ENCODE measurements at places on chromosomes 11 and 22.

DNA sequence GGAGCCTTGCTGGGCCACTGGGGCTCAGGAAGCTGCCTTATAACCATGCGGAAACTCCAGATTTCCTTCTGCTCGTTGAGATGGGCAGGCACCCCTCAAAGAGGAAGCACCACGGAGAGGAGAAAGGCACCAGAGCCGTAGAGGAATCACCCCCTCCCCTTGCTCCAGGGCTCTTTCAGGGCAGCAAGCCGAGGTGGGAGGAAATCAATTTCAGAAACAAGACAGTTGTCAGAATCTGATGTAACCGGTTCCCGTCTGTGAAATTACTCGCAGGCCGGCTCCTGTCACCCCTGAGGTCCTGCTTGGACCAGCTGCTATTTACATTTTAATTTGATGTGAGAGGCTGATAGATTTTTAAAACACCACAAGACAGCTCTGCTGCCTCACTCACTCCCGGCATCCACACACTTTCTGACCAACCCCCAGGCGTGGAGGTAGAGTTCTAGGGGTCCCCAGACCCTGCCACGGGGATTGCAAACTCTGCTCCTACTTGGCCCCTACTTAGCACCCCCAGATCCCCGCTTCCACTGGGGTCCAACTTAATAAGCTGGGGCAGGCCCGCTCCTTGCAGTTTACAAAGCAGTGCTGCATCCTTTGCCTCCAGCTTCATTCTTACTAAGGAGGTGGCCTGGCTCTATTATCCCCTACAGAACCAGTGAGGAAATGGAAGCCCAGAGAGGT, 162.5 kb downstream of the CEP164 start:
- DNase-seq = no peak

GRCh38 chr11:13772223-13773046, 104.0 kb downstream of the FAR1 start:
- peak; percentile 43 for DNase-seq

GRCh38 chr11:12994476-12994875, 14.6 kb upstream of the RASSF10 start:
- DNase-seq = no peak

GRCh38 chr22:17266251-17266971, 47.2 kb upstream of the ADA2 start:
- peak; percentile 73 for DNase-seq

GRCh38 chr11:113016905-113017304, 55.7 kb downstream of the NCAM1 start:
- DNase-seq = no peak

GRCh38 chr11:63609971-63610580, 4.2 kb downstream of the PLAAT3 start:
- DNase-seq = no peak

- peak; percentile 35 for DNase-seq
Measured at GRCh38 chr11:44315947-44316658, 6.2 kb upstream of the ALX4 start.

GRCh38 chr22:45468872-45469271, 33.8 kb upstream of the FBLN1 start:
- DNase-seq = no peak

DNA sequence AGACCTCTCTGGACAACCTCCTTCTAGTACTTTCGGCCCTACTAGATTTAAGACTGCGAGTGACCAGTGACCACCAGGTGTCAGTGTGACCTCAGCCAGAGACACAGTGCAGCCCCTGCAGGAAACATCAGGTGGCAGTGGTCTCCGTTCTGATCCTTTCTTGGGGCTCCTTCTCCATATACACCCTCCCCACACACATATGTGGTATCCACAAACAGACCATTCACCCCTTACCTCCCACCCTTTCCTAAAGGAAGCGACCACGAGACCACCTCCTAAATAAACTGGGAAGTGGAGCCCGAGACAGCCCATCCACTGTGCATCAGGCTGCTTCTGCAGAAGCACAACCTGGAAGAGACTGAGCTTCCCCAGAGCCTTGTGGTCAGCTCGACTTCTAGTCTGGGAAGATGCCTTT, 38.5 kb upstream of the CYP2D6 start:
- peak; percentile 49 for DNase-seq

DNA sequence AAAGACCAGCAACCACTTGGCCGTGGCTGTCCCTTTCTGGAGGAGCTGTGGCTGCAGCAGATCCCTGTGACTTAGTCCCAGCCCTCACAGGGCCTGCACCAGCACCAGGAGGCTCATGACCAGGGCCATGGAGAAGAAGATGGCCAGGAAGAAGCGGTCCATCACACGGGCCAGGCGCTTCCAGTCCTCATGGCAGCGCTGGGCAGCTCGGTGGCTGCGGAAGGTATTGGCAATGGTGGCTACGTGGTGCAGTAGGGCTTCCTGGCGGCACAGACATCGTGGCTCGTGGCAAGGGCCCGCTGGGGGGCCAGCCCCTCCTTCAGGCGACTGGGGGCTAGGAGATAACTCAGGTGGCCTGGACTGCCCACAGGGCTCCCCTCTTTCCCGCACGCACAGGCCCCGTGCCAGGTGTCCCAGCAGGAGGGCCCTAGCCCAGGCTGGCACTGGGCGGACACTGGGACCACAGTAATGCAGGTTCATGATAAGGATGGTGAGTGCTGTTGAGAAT, 5.1 kb downstream of the CHRNA10 start:
- no peak for DNase-seq

DNA sequence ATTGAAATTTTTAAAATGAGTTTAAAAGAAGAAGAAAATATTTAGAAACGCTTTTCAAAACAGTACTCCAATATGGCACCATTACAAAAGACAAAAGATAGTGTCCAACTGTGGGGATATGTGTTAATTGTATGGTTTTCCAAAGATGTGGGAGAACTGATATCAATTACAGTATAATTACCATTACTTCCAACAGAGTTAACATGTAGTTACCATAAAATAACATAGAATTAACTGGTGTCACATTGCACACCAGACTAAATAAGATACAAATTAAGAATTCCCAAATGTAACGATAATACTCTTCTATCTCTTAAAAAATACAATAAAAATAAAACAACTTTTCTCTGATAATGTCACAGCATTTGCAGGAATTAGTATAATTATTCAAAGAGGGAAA, 329.5 kb downstream of the SOX6 start:
- peak; percentile 27 for DNase-seq

DNA sequence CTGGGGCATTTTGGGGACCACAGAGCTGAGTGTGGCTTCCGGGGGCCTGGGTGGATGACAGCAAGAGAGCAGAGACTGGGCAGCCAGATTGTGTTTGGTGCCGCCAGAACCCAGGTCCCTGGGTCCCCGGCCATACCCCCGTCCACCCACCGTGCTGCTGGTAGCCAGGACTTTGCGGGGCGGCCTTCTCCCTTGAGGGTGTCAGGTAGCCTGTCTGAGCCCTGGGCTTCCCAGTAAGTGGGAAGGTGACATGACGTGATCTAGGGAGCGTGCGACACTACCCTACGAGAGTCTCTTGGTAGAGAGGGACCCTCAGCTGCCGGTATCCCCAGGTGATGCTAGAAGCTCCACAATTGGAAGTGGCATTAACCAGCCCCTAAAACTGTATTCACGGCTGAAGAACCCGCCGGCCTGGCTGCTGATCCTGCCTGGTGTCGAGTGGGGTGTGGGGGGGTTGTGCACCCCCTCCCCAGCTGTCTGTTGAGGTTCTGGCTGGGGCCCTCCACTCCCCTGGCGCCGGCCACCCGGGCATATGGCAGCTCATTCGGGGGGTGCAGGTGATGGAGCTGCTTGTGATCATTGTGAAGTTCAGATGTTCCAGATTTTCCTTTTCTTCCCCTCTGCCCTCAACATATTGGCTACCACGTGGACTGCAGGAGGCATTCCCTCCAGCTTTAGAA, 66.9 kb downstream of the MPPED1 start:
- no peak for DNase-seq

DNA sequence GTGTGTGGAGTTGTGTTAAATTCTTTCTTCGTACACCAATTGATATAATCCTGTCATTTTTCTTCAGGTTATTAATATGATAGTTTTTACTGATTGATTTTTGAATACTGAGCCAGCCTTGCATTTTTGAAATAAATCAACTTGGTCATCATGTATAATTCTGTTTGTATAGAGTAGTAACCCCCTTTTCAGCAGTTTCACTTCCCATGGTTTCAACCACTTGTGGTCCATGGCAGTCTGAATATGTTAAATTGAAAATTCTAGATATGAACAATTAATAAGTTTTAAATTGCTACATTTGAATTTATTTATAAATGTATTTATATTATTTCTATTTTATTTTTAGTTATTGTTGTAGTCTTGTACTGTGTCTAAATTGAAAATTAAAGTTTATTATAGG, 32.6 kb downstream of the MS4A6A start:
- no peak for DNase-seq

DNA sequence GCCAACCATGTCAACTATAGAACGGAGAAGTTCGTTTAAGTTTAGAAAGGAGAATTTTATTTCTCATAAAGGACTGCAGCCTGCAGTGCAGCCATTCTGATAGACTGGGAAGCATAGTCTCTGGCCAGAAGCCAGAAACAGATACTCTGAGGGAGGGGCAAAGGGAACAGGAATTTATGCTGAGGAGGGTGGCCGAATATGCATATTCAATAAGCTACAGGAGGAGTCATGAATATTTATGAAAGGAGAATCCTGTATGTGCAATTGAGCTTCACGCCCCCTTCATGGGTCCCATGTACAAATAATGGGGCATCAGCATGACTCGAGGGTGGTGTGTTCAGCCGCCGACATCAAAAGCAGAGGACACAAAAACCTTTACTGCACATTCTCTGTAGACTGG, 199.9 kb downstream of the CWF19L2 start:
- no peak for DNase-seq

DNA sequence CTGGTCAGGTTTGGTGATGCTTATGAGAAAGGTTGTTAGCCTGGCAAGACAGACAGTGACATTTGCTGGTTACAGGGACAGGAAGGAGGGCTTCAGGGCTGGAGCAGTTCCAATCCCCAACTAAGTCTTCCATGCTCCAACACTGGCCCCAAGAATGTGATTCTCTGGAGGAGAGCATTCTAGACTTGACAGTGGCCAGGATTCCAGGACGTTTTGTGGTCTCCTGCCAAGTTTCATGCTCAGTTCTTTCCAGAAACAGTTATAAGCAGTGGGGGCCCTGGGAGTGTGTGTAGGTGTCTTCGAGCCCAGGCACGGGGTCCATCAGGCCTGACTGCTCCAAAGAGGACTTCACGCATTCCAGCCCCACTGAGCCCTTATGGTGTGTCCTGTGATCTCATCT, 8.9 kb upstream of the GRK3 start:
- DNase-seq = no peak

DNA sequence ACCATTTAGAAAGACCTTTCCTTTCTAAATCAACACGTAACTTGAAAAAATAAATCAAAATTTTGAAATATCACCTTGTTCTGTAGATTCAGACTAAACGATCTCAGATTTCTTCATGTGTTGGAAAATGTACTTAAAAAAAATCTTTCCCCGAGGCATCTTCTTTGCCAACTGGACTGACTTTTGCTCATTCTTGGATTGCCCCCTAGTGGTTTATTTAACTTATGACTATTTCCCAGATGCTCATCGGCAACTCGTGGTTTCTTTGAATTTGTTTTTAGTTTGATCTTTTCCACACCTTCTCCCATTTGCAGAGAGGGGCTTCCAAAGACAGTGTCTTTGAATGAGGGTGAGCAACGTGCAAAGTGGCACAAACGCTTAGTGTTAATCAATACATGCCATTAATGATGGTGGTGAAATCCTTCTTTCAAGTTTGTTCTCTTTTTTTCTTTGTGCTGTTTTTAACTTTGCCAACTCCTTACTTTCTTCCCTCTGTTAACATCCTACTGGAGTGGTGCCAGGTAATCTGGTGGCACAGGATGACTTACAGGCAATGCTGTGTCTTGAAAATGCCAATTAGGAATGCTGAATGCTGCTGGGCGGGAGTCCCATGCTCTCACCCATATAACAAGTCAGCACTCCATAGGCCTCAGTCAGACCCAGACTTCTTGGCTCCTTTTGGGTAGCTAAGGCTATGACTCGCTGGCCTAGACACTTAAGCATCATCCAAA, 18.3 kb downstream of the PRSS23 start:
- DNase-seq = peak; percentile 51

DNA sequence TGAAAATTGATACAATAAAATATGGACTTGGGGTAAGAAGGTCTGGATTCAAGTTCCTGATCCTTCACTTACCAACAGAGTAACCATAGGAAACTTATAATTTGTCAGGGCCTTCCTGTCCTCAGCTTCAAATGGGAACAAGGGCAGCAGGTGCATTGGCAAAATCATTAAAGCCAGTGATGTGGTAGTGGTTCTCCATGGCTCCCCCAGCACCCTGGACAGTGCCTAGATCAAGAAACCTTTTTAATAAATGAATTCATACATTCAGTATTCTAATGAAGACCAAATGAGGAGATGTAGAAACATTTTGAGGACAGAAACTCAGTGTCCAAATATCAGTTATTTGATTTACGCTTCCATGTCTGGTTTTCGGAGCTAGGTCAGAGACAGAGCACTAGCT, 51.1 kb downstream of the SPATA19 start:
- DNase-seq = no peak

DNA sequence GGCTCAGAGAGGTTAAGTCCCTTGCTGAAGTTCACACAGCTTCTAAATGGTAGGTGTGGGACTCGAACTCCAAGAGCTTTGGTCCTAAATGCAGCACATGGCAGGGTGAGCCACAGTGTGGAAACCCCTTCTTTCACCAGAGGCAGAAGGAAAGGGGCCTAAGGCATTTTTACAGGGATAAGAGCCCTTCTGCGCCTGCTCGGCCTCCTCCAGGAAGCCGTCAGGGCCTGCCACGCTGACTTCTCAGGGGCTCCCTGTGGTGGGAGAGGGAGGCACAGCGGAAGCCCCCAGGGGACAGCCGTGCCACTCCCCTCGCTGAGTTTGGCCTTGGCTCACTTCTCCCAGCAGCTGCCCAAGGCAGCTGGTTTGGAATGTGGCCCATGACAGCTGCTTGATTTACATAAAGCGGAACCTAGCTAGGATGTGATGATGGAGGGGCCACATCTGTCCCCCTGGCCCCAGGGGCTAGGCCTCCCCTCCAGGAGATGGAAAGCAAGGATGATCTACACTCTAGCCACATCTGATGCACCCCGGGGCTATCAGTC, 35.4 kb downstream of the CD82 start:
- no peak for DNase-seq

- no peak for DNase-seq
Measured at GRCh38 chr11:74135127-74135840, 35.5 kb downstream of the C2CD3 start.

GRCh38 chr11:135062994-135063393, 651.0 kb upstream of the B3GAT1 start:
- no peak for DNase-seq

DNA sequence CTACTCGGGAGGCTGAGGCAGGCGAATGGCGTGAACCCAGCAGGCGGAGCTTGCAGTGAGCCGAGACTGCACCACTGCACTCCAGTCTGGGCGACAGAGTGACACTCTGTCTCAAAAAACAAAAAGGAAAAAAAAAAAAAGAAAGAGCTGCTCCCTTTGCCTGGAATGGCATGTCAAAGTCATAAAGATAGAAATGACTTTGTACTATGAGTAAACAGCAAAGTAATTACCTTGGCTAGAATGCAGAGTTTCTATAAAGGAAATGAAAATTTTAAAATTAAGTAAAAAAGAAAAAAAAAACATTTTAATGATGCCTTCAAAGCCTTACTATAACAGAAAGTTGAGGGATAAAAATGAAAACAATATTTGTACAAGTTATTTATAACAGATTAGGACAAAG, 10.1 kb downstream of the PPP2R1B start:
- no peak for DNase-seq
